ENCODE measurements at places on chromosomes 1 and 21.

GRCh38 chr1:59110271-59110670 lies 186.6 kb upstream of the FGGY start:
- no peak for DNase-seq

GRCh38 chr1:35777109-35777508 lies 7.3 kb upstream of the CLSPN start:
- no peak for DNase-seq

DNA sequence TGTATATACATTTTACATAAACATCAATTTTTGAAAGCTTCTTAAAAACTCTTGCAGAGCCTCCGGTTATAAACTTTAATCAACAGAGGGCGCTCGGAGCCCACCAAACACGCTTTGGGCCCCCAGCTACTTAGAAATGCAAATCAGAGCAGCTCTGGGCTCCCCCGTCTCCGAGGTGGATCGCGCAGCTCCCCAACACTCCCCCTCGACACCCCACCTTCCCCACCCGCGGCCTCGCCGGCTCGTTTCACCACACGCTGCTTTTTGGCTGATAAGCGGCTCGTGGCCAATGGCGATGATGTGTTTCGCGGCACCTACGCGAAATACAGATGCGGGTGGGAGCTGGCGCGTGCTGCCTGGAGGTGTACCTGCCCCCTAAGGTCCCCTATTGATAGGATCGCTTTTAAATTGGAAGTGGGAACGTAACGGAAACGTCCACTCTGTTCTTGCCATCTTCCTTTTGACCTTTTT lies 1.7 kb upstream of the KIF26B start:
- DNase-seq = peak; percentile 55

GRCh38 chr1:2290595-2291510 lies 62.7 kb downstream of the SKI start:
- DNase-seq = no peak

- DNase-seq = no peak
These were observed 94.0 kb upstream of the VAMP3 start for GRCh38 chr1:7677111-7677510.

DNA sequence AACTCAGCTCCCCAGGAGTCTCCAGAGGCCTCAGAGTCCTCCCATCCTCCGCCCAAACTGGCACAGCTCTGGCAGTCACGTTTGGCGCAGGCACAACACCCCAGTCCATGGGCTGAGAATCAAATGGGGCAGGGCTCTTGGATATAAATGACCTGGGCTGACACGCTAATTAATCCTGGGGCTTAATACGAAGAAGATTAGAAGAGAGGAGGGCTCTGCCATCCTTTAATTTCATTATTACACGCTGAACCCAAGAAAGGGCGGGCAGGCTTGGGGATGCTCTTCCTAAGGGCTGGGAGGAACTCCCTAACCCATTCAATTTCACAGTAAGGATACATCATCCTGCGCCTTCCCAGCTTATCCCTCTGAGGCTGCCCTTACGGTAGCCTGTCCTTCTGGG lies 2.4 kb downstream of the GRIK3 start:
- DNase-seq = no peak

GRCh38 chr1:157239936-157240335 lies 101.7 kb upstream of the ETV3 start:
- no peak for DNase-seq

DNA sequence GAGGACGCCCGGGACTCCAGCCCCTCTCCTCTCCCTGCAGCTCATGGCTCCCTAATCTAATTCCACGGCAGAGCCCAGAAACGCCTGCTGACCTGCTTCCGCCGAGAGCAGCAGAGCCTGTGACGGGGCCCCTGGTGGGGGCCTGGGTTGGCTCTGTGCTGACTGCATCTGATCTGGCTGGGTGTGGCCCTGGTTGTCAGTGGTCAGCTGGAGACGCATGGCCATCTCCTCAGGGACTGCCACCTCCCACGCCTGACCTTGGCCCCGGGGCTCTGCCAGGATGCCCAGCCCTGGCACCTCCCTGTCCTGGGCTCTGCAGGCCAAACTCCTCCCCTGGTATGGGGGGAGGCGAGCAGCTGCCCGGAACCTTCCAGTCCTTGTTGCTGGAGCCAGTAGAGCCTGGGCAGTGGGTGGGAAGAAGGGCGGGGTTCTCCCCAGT lies 1.1 kb upstream of the PLCH2 start:
- DNase-seq = no peak

- DNase-seq = no peak
These were observed 12.5 kb downstream of the MX1 start for GRCh38 chr21:41438425-41439113.

DNA sequence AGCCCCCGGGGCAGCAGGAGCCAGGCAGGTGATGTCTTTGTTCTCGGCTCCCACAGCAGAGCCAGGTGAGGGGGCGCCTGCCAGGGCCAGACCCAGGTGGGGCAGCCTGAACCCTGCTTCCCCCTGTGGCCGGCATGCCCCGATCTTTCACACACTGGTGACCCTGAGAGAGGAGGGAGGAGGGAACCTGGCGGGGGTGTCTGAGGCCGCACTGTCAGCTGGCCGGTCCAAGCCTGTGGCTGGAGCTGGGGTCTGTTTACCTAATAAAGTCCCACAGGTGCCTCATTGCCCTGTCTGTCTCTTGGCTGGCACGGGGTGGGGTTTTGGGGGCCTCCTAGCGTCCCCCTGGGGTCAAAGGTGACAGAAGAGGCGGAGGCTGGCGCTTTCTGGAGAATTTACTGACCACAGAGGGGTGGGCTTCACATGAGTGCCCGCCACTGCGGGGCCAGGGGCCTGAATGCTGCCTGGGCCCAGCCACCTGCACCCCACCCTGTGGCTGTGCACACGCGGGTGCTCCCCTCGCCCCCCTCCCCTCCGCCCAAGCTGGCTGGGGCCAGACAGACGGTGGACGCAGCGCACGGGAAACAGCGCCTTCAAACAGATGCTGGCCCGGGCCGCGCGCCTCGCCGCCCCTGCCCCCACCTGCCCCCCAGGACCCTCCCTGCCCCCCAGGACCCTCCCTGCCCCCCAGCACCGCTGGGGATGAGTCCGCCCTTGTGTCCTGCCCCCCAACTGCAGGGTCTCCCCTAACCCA lies 5.8 kb downstream of the TMEM240 start:
- no peak for DNase-seq

DNA sequence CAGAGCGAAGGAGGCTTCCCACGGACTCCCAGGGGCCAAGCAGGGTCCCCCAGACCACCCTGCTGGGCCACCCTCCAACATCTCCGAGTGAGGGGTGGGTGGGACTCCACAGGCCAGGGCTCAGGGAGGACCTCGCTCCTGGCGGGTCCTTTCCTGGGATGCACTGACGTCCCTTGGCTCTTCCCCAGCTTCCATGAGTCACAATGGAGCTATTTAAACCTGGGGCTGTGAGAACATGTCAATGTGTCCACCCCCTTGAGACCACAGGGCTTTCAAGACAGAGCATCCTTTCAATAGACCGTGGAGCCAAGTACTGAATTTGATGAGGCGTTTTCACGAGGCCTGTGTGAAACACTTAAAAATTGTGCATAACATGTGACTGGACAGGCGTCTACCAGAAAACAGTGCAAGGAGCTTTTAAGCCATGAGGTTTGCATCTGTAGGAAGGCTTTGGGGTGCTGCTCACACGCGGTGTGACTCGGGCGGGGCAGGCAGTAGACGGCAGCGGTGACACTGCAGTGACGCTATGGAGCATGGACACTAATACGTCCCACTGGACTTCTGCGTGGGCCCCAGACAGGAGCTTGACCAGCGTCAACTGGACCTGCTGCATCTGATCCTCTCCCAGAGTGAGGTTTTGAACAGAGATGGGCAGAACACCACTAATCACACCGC lies 24.1 kb upstream of the NPHP4 start:
- DNase-seq = no peak

- no peak for DNase-seq
These were observed 140.9 kb upstream of the UBE2U start for GRCh38 chr1:64062529-64062928.
